ENCODE measurements at places on chromosomes 2 and 18.
A peak's percentile ranks its signal among the peaks of the same experiment; 100 is the strongest.

GRCh38 chr2:26590980-26591618 is 50.1 kb downstream of the CIB4 start:
- DNase-seq = no peak

- peak; percentile 22 for DNase-seq
Observed at GRCh38 chr18:73784853-73785252, 362.8 kb downstream of the FBXO15 start.

DNA sequence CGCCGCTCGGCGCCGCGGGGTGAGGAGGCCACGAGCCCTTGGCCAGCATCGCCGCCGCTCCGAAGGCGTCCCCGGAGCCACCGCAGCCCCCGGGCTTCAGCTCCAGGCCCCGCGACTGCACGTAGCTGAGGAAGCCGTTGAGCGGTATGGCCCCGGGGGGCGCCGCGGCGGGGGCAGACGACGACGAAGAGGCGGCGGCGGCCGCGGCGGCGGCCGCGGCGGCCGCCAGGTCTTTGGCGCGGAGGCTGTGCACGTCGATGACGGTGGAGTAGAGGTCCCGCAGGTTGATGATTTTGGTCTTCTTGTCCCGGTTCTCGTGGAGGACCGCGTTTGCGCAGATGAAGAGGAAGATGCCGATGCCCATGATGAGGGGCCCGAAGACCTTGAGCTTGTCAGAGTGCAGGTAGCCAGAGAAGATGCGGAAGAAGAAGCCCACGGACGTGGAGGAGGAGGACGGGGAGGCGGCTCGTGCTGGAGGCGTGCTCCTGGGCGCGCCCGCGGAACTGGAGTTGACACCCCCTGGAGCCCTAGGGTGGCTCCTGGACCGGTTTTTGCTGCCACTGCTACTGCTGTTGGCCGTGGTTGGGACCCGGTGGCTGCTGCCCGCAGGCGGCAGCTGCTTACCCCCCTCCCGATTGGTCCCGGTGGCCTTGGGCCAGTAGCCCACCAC is 4.0 kb downstream of the TMEM200C start:
- DNase-seq = no peak

DNA sequence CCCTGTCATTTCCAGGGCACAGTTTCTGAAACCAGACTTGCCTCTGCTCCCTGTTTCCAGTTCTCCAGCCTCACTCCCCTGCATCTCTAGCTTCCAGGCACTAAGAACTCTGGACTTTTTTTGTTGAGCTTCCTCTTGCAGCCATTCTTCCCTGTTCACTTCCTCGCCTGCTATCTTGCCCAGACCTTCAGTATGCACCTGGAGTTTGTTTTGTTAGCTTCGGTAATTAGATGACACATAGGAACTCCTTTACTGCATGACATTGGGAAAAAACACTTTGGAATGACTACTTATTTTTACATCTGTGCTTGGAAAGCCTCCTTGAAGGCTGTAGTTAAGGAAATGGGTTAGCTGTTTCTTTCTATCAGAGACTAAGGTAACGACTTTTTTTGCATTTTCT is 35.2 kb downstream of the OTOF start:
- no peak for DNase-seq

- no peak for DNase-seq
Observed at GRCh38 chr2:45728458-45728942, 77.0 kb downstream of the PRKCE start.

DNA sequence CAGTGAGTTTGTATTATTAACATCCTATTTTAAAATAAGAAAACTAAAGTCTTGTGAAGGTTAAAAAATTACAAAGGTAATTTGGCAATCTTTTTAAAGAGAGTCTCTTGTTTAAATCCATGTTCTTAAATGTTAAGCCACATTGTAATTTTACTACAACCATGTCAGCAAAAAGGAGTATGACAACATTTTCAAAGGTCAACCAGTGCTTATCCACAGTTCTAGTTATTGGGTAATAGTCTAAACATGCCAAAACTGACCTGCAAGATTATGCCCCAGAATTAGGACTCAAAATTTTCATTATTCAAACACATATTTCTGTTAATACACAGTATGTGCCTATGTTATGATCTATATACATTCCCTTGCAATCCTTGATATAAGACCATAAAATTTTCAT is 1312.6 kb upstream of the CHAC2 start:
- DNase-seq = peak; percentile 20

GRCh38 chr2:186457908-186458307 is 28.2 kb upstream of the ZC3H15 start:
- DNase-seq = no peak

GRCh38 chr2:175525975-175526374 is 344.5 kb upstream of the ATP5MC3 start:
- no peak for DNase-seq

GRCh38 chr2:72413716-72414115 is 266.1 kb upstream of the CYP26B1 start:
- no peak for DNase-seq

DNA sequence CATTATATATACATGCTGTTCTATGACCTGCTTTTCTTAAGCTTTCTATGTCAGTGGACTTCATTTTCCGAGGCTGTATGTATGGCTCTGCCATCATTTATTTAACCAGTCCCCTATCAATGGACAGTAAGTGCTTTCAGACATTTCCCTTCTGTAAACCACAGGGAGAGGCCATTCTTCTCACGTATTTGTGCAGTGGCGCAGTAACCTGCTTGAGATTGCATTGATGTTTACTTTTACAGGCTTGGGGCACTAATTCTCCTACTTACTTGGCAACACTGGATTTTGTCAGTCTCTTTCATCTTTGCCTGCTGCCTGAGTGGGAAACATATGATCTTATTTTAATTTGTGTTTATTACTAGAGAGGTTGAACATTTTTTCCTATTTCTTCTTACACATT is 52.1 kb downstream of the BOLA3 start:
- DNase-seq = no peak

DNA sequence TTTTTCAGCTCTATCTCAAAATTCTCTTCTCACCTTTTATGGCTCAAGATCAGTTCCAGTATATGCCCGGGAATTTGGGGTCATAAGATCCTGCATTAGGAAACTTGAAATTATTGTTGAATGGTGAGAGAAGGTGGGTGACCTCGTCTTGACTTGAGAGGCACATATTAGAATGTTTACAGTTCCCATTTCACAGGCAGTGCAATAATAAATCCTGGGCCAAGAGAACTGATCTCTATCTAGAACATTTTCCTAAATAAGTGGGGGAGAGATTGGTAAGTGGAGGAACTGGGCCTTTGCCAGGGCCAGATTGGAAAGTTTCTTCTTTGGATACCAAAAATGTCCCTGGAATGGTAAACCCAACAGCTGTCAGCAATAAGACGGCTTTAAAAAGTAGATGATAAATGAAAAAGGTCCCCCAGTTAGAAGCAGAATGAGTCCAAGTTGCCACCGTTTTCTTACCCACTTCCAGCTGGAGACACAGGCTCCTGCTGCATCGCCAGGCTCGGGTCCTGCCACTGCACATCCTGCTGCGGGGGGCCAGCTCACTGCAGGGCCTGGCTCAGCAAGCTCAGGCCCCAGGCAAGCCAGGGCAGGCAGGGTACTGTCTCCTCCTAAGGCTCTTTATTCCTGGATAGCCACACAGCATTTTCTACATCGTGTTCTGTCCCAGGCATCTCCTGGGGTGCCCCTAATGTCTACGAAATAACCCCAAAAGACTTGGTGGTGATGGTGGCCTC is 126.4 kb upstream of the EPAS1 start:
- peak; percentile 44 for DNase-seq

DNA sequence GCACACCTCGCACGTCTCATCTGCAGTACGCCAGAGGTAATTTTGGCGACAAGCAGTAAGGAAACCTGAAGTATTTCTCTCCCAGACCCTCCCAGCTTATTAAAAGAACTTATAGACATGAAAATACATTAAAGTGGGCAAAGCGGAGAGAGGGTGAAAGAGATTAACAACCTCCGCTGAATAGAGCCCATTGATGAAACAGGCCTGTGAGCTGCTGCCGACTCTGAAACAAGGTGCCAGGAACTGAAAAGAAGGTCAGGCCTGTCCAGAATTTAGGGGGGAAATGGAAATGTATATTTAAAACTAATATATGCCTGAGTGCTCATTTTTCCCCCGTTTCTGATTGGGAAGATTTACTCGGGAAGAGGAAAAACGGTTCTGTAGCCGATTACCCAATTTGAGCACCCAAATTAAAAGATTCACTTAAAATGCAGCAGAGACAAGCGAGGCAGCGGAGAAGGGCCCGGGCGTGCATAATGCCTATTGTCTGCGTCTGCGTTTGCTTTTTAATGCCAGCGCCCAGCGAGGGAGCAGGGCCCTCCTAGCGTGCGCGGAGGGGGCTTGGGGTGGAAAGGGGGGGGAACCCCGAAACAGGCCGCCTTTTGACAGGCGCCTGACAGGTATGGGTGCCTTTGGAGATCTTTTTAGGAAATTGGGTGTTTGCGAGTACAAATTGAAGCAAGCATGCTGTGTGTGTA is 316.2 kb downstream of the GBX2 start:
- no peak for DNase-seq

- peak; percentile 33 for DNase-seq
Observed at GRCh38 chr2:239401881-239402233, 1.0 kb upstream of the HDAC4 start.

GRCh38 chr18:12028040-12028628 is 46.8 kb downstream of the IMPA2 start:
- DNase-seq = no peak

Data from choroid plexus epithelial cell (primary cell).